ENCODE measurements at places on chromosomes 5 and 9.
A peak's percentile ranks its signal among the peaks of the same experiment; 100 is the strongest.

- no peak for DNase-seq
Measured at GRCh38 chr5:35538198-35538931, 79.3 kb upstream of the SPEF2 start.

DNA sequence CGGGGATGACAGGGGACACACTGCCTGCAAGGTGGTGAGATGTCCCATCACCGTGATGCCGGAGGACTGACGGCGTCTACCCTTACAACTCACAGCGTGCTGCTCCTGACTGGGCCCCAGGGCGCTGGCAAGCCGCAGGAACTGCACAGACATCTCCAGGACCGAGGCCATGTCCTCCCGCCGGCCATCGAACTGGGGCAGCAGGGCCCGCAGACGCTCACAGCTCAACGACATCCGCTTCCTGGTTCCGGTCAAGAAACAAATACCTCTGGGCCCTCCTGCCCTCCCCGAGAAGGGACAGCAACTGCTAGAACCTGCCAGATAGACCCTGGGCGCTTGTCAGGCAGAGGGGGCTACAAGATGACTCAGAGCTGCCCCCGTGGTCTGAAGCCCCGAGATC, 1.0 kb downstream of the SOHLH1 start:
- DNase-seq: no peak

- DNase-seq: no peak
Measured at GRCh38 chr9:24602693-24603352, 57.1 kb upstream of the IZUMO3 start.

DNA sequence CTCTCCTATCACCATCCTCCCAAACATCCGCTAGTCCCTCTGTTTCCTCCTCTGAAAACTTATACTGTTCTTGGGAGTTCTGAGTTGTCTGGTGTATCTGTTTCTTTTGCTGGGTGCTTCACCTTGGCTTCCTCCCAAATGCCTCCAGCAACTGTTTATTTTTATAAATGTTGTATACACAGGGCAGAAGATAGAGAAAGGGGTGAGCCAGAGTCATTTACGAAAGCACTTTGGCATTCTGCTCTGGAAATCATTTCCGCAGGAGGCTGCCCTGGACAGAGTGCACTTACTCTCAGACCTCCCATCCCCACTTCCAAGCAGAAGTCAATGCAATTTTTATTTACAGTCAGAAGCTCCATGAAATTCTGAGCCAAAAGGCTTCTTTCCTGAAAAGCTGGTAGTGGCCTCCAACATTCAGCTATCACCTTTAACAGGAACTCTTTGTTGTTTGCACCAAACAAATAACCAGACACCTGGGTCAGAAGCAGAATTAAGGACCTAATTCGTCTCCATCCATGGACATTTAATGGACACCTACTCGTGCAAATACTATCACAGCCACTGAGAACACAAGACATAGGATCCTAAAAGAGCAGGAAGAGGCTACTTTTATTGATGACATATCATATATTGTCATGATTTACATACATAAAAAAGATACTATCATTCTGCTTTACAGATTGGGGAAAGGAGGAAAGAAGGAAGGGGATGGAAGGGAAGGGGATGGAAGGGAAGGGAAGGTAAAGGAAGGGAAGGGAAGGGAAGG, 229.5 kb upstream of the PAPPA start:
- DNase-seq: no peak

DNA sequence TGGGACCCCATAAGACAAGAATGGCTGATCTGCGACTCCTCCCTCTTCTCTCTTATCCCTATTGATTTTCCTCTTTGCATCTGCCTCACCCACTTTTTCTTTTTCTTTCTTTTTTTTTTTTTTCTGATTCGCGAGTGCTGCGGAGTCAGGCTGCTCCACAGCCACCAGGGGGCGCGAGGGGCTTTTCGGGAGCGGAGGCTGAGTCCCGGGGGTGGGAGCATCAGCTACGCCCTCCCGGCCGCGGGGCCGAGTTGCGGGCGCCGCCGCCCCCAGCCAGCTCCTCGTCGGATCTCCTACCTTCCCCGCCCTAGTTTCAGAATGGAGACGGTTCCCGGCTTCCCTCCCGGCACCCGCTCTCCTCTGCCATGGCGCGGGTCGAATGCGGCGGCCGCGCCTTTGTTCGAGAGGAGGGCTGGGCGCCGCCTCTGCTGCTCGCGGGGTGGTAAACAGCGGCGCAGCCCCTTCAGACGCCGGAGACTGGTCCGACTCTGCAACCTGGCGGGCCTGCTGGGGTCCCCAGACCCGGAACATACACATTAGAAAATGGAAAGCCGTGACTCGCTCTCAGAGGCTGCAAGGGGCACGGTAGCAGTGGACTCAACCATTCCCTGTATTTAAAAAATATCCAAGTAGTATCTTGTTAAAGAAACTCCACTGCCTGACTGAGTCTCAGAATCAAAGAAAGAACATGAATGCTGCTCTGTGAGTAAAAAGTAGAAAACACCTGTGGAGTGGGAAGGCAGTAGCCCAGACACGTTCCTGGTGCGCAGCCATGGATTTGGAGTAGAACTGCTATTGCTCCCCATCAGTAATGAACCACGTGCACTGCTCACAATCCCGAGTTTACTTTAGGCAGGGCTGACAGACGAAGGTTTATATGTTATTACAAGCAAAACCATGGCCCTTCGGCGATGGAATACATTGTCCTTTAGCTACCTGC, 55.7 kb downstream of the DPYSL3 start:
- peak; percentile 94 for DNase-seq

DNA sequence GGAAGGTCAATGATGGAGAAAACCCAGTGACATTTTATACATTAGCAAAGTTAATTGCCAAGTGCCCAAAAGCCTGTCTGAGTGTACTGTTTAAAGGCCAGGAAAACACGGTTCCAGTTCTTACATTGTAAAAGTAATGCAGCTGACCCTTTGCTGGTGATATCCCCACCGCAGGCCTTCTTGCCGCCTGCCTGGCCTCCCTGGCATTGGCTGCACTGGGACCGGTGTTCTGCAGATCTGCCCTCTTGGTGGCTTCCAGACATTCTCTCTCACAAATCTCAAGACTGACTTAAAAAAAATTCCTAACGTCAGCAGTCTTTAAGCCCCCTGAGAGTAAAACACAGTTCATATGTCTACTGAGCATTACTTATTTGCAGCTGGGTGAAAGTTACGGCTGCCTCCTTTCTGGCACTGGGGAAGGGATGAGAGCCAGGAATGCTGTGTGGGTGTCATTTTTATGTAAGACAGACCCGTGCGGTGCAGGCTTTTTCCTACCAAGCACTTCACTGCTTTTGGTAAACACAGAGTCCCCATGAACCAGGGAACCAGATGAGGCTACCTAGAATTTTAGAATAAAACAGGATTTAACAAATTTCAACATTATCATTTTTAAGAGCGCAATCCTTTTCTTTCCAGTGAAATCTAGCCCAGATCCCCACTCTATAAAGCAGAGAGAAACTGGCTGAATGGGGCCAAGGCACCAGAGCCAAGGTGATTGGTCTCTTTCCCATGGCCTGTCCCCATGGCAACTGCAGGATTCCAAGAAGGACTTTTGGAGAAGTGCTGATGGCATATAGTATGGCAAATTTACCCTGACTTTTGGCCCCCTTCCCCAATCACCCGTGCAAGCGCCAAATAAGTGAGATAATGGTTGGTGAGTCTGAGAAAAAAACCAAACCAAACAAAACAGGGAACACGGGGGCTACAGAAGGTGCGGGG, 80.8 kb downstream of the LMNB1 start:
- no peak for DNase-seq

- no peak for DNase-seq
Measured at GRCh38 chr5:96331681-96332361, 101.2 kb downstream of the PCSK1 start.

DNA sequence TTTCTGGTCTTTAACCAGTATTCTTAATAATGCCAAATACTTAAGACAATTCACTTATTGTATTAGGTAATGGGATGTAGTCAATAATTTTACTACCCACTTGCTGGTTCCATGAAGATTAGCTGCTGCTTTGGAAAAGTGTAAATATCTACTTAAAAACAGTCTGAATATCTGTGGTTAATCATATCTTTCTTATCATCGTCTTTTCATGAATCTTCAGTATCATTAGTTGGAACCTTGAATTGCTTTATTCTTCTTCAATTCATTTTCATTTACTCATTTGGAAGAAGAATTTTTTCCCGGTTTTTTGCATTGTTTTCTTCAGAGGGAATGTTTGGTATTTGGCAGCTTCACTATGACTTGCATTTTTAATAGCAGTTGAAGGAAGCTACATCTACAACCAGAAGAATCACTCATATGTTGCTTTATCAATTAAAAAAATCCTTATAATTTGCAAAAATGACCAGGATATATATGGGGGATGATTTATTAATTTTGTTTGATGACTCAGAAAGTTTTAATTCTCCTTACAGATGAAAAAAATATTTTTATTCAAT, 1398.3 kb upstream of the CDH6 start:
- DNase-seq: no peak

Data from endothelial cell (in vitro differentiated cells).